M059J (cell line): ENCODE measurements at places on chromosomes 13 and 19. TPM values are rescaled to one million over a fixed set of nuclear protein-coding genes. Genes with fewer than 3 reads are reported as not detected.

APLP1 gene
- total RNA-seq: 42.4 and 51.5 TPM in 2 replicates

TEX101 gene
- total RNA-seq: not detected in 2 replicates

GRIN2D gene
- 0.42 and 1.2 TPM in 2 replicates for total RNA-seq

- no peak for DNase-seq
These were observed 4.2 kb downstream of the TMEM259 start for GRCh38 chr19:1016647-1017114.

DNA sequence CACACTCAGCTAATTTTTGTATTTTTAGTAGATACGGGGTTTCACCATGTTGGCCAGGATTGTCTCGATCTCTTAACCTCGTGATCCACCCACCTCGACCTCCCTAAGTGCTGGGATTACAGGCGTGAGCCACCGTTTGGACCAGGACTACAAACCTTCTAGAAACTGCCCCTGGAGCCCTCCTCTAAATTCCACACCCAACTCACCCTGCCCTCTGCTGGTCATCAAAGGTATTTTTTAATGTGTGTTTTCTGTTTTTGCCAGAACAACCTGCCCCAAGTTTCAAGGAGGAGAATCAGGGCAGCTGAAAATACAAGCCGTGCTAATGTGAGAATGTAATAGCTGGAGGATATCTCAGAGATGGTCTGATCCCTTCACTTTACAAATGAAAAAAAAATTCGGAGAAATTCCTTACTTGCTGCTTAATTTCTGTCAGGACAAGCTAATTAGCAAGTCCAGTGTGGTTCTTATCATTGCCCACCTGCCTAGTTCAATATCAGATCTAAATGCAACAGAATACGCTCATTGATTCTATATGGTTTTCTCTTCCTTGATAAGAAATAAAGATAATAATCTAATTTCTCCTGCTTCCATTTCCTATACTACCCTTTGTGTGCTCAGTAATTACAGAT, 4.1 kb downstream of the ATP8A2 start:
- peak; percentile 22 for DNase-seq

GRCh38 chr13:51697855-51698254, 106.1 kb downstream of the DHRS12 start:
- DNase-seq: no peak

DNA sequence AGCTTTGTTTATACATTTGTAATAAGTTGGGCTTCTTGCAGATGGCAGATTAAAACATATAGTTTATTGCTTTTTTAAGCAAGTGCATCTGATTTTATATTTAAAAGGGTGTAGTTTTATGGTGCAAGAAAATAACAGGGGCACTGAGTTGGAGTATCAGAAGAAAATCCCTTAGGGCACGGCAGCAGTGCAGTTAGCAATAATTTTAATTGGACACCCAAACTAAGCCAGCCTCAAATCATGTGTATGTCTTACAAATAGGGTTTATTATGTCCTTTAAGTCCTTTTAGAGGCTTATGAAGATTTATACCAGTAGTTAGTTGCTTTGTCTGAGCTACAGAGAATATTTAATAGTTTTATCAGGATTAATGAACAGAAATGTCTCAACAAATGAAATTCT, 57.5 kb downstream of the GPC6 start:
- DNase-seq: no peak

GRCh38 chr13:71801781-71802180, 65.2 kb downstream of the DACH1 start:
- DNase-seq: no peak
